Breast epithelium (tissue), 4 donors: ENCODE measurements at places on chromosomes 7 and 10.

GRCh38 chr7:47948141-47948790 is at the start of gene PKD1L1:
Gene PKD1L1 (minus strand): TSS chr7:47948466. CDS start chr7:47948440, 26 bp downstream.
- no peak for DNase-seq
- no peaks in the 10 kb centered on the region for H3K27me3 ChIP-seq
- H3K27ac ChIP-seq, result peak within 1 kb of the TSS; percentile 30
- H3K36me3 ChIP-seq, result no peaks in the 10 kb centered on the region
- no peaks in the 10 kb centered on the region for H3K4me1 ChIP-seq
- no peak within 1 kb of the TSS for H3K4me3 ChIP-seq

DNA sequence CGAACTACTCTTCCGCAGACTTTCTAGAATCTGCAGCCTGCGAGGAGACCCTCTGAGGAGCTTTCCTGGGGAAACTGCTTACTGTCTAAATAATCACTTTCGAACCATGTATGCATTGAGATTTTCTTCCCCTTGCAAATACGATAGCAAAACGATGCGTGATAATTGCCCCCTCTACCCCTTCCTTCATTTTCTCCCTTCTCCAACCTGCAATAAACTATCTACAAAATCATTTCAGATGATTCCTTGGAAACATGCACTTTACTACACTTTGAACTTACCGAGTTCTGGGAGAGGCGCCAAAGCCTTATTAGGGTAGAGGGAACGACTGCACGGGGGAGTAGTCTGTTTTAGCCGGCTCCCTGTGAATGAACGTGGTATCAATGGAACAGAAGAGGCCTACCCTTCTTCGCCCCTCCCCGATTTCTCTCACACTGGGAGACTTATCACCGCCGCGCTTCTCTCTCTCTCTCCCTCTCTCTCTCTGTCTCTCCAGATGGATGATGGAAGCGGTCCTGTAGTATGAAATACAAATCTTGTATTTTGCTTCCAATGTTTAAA is at the start of gene FGFBP3:
Gene FGFBP3, minus strand, starts transcription at position 370 of the 561 bp plus-strand sequence. CDS start 517 bp downstream, outside the sequence.
- no peaks in the 10 kb centered on the region for H3K27me3 ChIP-seq
- no peaks in the 10 kb centered on the region for H3K4me1 ChIP-seq
- no peaks in the 10 kb centered on the region for H3K36me3 ChIP-seq
- H3K27ac ChIP-seq, result peak within 1 kb of the TSS; percentile 78
- peak within 1 kb of the TSS; percentile 97 for H3K4me3 ChIP-seq

DNA sequence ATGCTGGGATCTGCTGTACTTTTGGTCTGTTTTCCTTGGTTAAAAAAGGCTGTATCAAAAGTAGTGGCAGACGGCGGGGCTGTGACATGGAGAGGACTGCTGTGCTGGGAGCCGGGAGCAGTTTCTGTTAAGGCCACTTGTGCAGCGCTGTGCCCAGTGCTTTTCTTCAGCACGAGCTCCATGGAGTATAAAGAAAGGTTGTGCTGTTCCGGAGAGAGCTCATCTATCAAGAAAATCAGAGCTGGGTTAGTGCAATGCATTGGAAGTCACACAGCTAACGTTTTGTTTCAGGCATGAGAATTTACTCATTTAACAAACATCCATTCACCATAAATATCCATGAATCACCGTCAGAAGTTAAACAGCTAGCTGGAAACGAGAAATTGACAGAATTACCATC is 62.0 kb downstream of the KIAA1549 start:
- H3K4me3 ChIP-seq, result no peak overlapping the region
- H3K27me3 ChIP-seq, result no peaks in the 10 kb centered on the region
- no peak overlapping the region for H3K27ac ChIP-seq

- H3K27me3 ChIP-seq, result no peaks in the 10 kb centered on the region
- DNase-seq, result no peak
- no peak overlapping the region for H3K4me3 ChIP-seq
- H3K4me1 ChIP-seq, result no peaks in the 10 kb centered on the region
- H3K27ac ChIP-seq, result no peak overlapping the region
- H3K36me3 ChIP-seq, result no peaks in the 10 kb centered on the region
Measured at GRCh38 chr10:60197206-60197605, 192.5 kb downstream of the ANK3 start.

- H3K4me3 ChIP-seq, result no peak overlapping the region
- H3K4me1 ChIP-seq, result no peaks in the 10 kb centered on the region
- H3K27me3 ChIP-seq, result no peaks in the 10 kb centered on the region
- DNase-seq, result no peak
- no peaks in the 10 kb centered on the region for H3K36me3 ChIP-seq
Measured at GRCh38 chr10:21369697-21370096, 155.8 kb downstream of the SKIDA1 start.

GRCh38 chr7:110090110-110090820 is 1000.7 kb upstream of the LRRN3 start:
- H3K4me1 ChIP-seq, result no peaks in the 10 kb centered on the region
- H3K27ac ChIP-seq, result no peak overlapping the region
- no peak for DNase-seq
- no peaks in the 10 kb centered on the region for H3K27me3 ChIP-seq
- H3K4me3 ChIP-seq, result no peak overlapping the region

DNA sequence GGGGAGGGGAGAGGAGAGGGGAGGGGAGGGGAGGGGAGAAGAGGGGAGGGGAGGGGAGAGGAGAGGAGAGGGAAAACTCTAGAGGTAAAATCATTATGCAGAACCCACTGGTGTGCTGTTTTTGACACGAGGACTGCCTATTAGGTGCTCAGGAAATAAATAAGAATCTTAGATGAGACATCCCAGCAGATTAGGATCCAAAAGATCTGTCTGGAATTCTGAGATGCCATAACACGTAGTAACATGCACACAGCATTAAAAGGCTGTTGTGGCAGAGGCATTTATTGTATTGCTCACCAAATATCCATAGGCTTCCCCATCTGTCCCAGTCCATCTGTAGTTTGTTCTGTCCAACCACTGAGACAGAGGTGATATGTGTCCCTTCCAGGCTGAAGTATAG is 40.8 kb upstream of the KMT2E start:
- no peaks in the 10 kb centered on the region for H3K4me1 ChIP-seq
- no peak overlapping the region for H3K4me3 ChIP-seq
- no peak for DNase-seq
- H3K27ac ChIP-seq, result peak overlapping the region; percentile 85

DNA sequence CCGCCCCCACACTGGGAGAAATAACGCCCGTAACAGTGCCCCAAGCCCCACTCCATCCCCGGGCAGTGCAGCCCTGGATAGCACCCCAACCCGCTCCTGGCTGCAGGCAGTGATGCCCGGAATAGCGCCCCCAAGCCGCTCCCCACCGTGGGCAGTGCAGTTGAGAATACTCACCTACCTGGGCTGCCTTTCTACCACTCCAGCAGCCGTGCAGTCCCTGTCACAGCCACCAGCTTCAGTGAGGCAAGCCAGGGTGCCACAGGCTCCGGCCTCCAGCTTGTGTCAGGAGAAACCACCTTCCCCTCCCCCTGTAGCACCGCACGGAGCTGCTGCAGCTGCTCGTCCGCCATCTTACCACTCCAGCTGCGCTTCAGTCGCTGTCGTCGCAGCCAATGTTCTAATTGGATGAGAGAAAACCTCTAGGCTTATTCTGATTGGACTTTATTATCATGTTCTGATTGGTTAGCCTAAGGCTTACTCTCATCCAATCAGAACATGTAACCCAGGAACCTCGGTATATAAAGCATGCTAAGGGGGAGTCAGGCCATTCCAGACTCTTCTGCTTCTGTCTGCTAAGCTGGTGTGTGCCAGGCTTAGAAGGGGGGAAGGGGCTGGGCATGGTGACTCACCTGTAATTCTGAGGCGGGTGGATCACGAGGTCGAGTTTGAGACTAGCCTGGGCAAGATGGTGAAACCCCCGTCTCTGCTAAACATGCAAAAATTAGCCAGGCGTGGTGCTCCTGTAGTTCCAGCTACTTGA is 53.2 kb upstream of the ZNF33B start:
- no peaks in the 10 kb centered on the region for H3K36me3 ChIP-seq
- no peak for DNase-seq
- no peaks in the 10 kb centered on the region for H3K27me3 ChIP-seq
- no peak overlapping the region for H3K27ac ChIP-seq
- no peak overlapping the region for H3K4me3 ChIP-seq
- H3K4me1 ChIP-seq, result no peaks in the 10 kb centered on the region

- DNase-seq, result no peak
- no peaks in the 10 kb centered on the region for H3K4me1 ChIP-seq
- H3K27ac ChIP-seq, result no peak overlapping the region
- no peaks in the 10 kb centered on the region for H3K27me3 ChIP-seq
- no peaks in the 10 kb centered on the region for H3K36me3 ChIP-seq
- H3K4me3 ChIP-seq, result no peak overlapping the region
Measured at GRCh38 chr10:27826369-27826768, 80.8 kb upstream of the MKX start.

DNA sequence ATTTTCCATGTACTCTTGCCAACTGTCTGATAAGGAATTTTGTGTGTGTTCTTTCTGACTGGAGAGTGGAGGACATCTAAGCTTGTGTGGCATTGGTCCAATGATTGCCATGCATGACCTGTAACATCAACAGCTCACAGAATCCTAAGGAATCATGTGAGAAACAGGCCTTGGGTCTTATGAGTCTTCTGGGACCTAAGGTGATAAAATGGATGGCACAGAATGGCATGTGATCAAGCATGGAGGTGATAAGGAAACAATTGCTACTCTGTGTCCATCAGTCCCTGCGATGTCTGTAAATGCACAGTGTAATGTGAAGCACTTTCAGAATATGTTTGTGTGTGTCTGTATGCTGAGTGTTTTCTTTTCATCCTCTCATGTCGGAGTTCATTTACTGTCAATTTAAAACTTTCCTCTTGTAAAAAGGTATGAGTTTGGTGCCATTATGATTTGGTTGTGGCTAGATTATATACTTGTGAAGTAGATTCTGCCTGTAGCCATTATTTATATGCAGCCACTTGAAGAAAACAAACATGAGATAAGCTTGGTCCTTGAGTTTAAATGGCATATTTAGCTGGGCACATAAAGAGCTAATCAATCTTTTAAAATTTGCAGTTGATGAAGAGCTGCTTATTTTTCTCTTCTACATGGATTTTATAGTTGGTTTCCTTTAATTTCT is 127.5 kb downstream of the VPS50 start:
- no peak overlapping the region for H3K27ac ChIP-seq
- no peak for DNase-seq
- no peaks in the 10 kb centered on the region for H3K27me3 ChIP-seq
- H3K4me1 ChIP-seq, result no peaks in the 10 kb centered on the region

DNA sequence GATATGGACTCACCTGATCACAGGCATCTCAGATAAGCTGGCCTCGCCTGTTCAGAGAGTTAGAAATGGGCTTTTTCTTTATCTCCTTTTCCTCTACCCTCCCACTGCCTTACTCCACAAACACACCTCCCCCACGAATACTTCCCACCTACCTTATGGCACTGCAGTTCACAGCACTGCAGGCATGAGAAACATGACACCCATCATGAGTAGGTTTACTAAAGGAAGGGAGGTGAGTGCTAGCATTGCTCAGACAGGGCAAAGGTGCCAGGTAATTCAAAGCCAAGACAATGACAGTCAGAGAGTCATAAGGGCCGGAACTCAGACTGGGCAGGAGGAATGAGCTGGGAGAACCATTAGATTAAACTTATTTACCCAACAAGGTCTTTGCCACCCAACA is 220.6 kb downstream of the FAM107B start:
- no peak for DNase-seq
- no peaks in the 10 kb centered on the region for H3K27me3 ChIP-seq
- no peaks in the 10 kb centered on the region for H3K4me1 ChIP-seq

GRCh38 chr10:131781791-131782190 is 119.0 kb upstream of the PPP2R2D start:
- no peak for DNase-seq
- H3K4me1 ChIP-seq, result no peaks in the 10 kb centered on the region
- H3K36me3 ChIP-seq, result no peaks in the 10 kb centered on the region

- H3K27me3 ChIP-seq, result no peaks in the 10 kb centered on the region
- H3K36me3 ChIP-seq, result no peaks in the 10 kb centered on the region
- DNase-seq, result no peak
- H3K27ac ChIP-seq, result no peak overlapping the region
- H3K4me1 ChIP-seq, result no peaks in the 10 kb centered on the region
Measured at GRCh38 chr10:9814285-9814864, 1203.3 kb upstream of the CELF2 start.

DNA sequence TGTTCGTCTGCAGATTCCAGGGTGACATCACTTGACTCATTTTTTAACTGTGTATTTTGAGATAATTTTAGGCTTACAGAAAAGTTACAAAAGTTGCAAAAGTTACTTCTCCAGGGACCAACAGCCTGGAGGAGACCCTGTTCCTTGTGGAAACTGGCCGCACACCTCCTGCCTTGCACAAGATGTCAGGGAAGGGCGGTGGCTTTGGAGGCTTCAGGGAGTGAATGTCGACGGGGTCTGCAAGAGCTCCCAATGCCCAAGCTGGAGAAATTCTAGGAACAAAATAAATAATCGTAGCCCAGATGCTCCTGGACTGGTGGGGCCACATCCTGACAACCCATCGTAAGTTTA is 62.2 kb upstream of the FAM20C start:
- no peaks in the 10 kb centered on the region for H3K4me1 ChIP-seq
- DNase-seq, result no peak
- H3K4me3 ChIP-seq, result peak overlapping the region; percentile 51
- no peaks in the 10 kb centered on the region for H3K27me3 ChIP-seq
- H3K27ac ChIP-seq, result no peak overlapping the region

GRCh38 chr7:5322621-5323410 is 40.1 kb downstream of the SLC29A4 start:
- H3K36me3 ChIP-seq, result no peaks in the 10 kb centered on the region
- no peaks in the 10 kb centered on the region for H3K27me3 ChIP-seq
- no peak overlapping the region for H3K4me3 ChIP-seq
- H3K4me1 ChIP-seq, result no peaks in the 10 kb centered on the region
- no peak for DNase-seq

DNA sequence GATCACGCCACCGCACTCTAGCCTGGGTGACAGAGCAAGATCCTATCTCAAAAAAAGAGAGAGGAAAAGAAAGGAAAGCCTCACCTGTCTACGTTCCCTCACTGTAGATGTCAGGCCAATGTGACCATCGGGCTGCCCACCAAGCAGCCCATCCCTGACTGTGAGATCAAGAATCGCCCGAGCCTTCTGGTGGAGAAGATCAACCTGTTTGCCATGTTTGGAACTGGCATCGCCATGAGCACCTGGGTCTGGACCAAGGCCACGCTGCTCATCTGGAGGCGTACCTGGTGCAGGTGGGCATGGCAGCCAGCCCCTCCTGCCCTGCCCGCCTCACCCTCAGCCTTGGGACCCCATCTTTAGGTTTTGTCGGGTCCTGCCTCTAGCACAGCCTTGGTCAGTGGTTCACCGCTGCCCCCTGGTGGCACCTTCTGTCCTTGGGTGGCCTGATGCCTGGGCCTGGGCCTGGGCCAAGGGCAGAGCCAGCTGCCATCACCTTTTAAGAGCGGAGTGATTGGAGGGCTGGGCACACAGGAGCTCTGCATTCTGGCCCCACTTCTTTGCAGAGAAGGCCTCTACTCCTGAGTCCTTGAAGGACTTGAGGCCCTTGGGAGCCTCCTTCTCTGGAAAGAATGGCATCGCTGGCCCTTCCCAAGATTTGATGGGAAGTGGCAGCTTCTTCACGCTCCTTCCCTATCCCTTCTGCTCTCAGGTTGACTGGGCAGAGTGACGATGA is 14.4 kb upstream of the AHCYL2 start:
- DNase-seq, result peak; percentile 80
- H3K27ac ChIP-seq, result no peak overlapping the region
- H3K27me3 ChIP-seq, result no peaks in the 10 kb centered on the region
- no peaks in the 10 kb centered on the region for H3K36me3 ChIP-seq
